ENCODE measurements at places on chromosomes 11 and 22.

- no peak for DNase-seq
Observed at GRCh38 chr11:45303316-45303715, 17.2 kb upstream of the SYT13 start.

DNA sequence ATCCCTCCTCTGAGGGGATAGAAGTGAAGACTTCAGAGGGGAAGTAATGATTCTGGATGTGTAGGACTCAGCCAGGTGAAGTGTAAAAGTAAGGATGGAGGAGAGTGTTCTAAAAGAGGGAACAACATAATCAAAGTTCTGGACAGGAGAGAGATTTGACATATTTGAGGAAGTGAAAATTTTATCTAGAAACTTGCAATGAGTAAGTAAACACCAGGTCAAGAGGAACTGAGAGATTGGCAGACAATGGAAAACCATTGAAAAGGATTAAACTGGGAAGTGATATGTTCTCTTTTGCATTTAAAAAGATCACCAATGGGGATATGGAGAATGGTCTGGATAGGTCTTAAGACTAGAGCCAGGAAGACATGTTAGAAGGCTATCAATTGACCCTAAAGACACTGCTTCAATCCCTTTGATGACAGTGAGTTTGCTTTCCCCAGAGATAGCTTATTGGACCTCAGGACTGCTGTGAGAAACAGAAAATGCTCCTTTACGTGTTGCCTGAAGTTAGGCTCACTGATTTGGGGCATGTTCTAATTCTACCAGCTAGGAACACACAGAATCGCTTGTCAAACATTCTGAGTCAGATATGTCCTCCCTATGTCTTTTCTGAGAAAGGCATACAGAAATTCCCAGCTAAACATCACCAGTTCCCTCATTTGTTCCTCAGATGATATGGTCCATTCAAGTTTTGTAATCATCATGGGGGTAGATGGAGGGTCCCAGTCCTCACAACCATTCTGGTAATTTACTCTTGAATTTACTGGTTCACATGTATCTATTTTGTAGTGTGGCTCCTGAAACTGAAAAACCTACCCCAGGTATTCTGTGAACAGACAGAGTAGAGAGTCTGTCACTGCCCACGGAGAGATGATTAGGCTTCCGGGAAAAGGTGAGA lies 144.9 kb downstream of the MAML2 start:
- DNase-seq, result no peak

GRCh38 chr11:43948341-43949225 lies 6.1 kb downstream of the C11orf96 start:
- DNase-seq, result no peak

DNA sequence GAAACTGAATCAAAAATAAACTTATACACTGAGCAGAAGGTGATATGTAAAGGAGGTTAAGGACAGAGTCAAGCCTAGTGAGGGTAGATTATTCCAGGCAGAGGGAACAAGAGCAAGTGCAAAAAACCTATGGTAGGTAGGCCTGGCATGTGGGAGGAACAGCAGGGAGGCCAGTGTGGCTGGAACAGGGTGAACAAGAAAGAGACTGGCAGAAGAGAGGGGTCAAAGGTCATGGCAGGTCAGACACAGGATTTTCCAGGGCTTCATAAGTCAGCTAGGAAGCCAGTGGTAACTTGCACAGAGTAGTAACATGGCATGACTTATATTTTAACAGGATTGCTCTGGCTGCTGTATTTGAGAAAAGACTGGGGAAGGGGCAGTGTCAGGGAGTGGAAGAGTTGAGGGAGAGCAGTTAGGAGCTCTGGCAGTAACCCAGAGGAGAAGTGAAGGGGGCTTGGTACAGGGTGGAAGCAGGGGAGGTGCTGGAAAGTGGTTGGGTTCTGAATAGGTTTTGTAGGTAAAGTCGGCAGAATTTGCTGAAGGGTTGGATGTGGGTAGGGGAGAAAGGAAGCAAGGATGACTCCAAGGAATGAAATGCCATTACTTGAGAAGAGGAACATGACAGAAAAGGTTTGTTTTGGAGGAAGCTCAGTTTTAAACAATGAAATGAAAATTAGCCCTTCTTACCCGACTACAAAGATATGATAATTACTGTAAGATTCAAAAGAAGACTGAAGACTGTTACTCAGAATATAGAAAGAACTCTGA lies 86.2 kb downstream of the ZNRF3 start:
- DNase-seq, result no peak

- no peak for DNase-seq
Observed at GRCh38 chr11:122045181-122045586, 70.8 kb downstream of the BLID start.

GRCh38 chr11:90845126-90845525 lies 622.3 kb upstream of the CHORDC1 start:
- no peak for DNase-seq

GRCh38 chr11:86355256-86355655 lies 19.4 kb upstream of the CCDC81 start:
- no peak for DNase-seq

- no peak for DNase-seq
Observed at GRCh38 chr11:79925570-79925969, 484.7 kb upstream of the TENM4 start.

GRCh38 chr22:39946126-39946502 lies 14.1 kb upstream of the TMA7B start:
- DNase-seq, result no peak

DNA sequence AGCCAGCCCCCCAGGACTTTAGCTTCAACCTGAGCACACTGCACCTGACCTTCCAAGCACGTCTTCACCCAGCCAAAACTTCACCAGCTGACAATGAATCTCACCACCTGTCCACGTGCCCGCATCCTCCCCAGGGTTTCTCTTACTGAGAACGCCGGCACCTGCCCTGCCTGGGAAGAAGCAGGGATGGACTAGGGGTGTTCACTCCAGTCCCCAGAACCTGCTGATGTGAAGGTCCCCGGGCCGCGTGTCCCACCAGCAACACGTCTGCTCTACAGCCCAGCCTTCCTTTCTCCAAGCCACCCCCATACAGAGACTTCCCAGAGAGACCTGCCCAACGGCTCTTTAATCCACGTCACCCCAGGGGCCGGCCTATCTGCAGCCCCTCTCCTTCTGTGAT lies 12.8 kb downstream of the CPT1A start:
- no peak for DNase-seq

DNA sequence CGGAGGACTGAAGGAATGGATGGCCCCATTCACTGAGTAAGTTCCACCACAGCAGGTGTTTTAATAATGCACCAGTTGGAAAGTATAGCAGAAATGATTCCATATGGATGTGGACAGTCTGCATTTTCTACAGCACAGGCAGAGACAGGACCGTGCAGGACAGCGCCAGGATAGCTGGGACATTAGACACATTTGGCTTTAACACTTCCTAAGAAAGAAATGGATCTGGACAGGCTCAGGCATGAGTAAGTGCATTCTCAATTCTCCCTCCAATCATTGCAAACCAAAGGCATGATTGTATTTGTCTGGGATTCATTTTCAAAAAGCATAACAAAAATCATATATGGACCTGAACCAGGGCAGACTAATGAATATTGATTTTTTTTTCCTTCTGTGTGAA lies 233.0 kb upstream of the POU2AF2 start:
- no peak for DNase-seq

GRCh38 chr11:7512525-7513233 lies 1.1 kb upstream of the PPFIBP2 start:
- no peak for DNase-seq

- DNase-seq, result peak; percentile 60
Observed at GRCh38 chr11:89477175-89477574, 14.0 kb downstream of the NOX4 start.

DNA sequence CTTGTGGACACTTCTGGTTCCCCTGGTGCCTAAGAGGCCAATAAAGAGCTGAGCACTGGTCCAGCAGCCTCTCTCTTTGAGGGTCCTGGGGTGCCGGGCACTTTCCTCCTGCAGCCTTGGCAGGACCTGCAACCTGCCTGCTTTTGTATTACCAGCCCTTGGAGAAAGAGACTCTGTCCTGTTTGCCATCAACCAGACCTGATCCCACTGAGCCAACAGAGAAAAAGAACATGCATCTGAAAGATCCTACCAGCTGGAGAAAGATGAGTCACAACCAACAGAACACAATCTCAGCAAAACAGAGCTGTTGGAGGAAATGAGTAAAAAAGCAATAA lies 321.0 kb downstream of the DDX10 start:
- no peak for DNase-seq
